Transverse colon (tissue), 4 donors: ENCODE measurements at places on chromosomes 7 and 10.
A peak's percentile ranks its signal among the peaks of the same experiment; 100 is the strongest.

DNA sequence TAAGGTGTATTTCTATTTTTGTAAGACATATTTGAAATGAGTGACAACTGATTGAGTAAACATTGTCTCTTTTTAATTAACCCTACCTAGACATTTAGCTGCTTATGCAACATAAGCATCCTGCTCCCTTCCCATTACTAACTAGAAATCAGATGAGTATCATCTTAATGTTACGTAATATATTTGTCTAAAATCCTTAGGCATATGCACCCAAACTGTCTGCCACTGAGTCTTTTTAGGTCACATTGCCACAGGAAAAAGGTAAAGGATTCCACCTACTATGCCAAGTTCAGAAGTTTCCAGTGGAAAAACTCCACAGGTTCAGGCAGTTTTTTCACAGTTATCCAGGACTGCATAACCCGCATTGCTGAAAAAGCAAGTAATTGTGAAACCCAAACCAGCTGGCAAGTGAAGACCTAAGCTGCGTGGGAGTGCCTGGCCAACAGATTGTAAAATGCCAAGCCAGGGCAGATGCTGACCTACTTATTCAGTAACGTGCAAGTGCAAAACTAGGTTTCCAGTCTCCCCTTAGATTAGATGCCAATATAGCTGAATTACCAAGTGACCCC, 983.7 kb downstream of the GATA3 start:
- no peak for DNase-seq

DNA sequence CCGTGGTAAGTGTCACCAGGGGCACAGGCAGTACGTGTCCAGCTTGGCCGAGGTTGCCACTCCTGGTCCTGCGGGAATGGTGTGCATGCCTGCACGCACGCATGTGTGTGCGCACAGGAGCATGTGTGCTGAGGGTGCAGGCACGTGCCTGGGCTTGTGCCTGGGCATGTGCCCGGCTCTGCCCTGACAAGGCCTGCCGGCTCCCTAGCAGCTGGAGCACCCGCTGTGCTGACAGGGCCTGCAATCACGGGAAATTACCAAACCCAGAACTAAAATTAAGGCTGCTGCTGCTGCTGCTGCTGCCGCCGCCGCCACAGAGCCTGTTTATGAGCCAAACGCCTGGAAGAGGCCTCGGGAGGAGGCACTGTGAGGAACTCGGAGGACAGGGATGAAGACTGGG, 28.7 kb downstream of the GHRHR start:
- DNase-seq: no peak

DNA sequence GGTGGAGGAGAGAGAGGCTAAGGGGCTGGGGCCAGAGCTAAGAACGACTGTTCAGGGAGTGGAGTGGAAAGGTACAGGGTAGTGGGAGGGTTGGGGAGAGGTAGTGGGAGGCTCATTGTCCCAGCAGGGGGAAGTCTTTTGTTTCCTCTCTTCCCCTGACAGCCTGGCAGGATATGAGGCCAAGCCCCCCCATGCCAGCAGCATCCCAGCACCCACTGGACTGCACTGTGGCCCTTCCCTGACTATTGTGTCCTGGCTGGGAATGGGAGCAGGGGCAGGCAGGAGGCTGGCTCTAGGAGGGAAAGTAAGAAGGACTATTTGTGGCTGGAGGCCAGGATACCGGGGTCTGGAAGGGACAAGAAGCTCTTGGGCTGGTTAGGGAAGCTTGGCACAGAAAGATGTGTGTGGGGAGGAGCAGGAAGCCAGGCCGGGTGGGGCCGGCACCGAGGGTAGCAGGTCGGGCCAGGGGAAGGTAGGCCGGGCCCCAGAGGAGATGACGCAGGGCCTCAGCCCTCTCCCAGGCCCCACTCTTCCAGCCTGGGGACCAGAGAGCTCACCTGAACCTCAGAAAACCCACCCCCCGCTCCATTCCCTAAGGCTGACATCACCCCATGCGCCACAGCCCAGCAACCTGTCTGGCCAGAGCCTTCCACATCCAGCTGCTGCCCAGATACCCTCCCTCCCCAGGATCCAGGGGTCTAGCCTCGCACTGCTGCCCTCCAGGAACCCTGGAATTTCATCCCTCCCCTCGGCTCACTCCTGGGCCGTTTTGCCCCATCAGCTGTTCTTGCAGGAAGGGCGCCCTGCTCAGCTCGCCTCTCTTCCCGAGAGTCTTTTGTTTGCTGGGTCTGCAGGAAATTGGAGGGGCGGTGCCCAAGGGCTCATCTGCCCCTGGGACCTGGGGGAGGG, 8.8 kb upstream of the EPHB4 start:
- peak; percentile 78 for DNase-seq

- no peak for DNase-seq
Observed at GRCh38 chr10:110222641-110223297, 15.4 kb downstream of the MXI1 start.

DNA sequence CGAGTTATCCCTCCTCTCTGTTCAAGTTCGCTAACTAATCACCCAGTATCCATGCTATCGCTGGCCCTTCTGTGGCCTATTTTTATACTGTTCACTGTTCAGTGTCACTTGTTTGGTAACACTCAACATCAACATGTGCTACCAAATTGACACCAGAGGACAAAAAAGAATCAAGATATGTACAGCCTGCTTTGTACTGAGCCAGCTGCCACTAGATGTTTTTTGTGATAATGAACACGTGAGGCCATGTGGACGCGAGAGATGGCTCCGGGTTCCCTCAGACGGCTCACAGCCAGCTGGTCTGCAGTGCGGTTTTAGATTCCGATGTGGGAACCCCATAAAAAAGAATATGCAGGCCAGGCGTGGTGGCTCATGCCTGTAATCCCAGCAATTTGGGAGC, 21.2 kb downstream of the CAV1 start:
- no peak for DNase-seq

GRCh38 chr10:125823663-125824251, 411 bp downstream of the BCCIP start:
- DNase-seq: no peak

DNA sequence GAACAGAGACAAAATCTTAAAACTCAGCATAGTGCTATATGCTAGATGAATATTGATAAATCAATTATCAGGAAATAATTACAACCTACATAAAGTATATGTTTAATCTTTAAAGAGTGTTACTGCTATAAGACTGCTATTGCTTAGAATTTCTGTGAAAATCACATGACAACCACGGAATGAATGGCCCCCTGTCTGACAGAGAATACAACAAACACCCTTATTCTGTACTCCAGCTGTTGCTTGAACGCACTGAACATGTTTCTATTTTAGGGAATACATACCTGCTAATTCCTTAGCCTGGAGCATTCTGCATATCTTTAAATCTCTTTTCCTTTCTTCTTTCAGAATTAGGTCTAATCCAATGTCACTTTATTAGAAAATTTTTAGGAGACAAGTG, 452.4 kb upstream of the PHF14 start:
- DNase-seq: no peak
